ENCODE measurements at places on chromosomes 6 and 20.

GRCh38 chr6:67666177-67666964 is 968.7 kb upstream of the ADGRB3 start:
- no peak for DNase-seq

DNA sequence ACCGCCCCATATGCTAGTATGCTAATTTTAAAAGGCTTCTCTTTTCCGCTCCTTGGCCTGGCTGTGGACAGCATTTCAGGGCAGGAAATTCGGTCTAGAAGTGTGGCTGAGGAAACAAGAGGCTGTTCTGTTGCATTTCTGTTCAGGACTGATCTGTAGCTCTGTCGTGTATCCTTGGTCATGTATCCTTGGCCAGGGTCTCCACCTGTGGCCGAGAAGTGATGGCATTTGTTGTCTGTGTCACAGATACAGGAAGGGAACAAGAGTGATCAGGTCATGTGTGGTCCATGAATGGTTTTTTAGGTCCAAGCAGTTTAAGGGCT is 300.5 kb upstream of the SUPT3H start:
- no peak for DNase-seq

- DNase-seq = no peak
These were observed 58.1 kb downstream of the LRFN2 start for GRCh38 chr6:40529040-40529439.

DNA sequence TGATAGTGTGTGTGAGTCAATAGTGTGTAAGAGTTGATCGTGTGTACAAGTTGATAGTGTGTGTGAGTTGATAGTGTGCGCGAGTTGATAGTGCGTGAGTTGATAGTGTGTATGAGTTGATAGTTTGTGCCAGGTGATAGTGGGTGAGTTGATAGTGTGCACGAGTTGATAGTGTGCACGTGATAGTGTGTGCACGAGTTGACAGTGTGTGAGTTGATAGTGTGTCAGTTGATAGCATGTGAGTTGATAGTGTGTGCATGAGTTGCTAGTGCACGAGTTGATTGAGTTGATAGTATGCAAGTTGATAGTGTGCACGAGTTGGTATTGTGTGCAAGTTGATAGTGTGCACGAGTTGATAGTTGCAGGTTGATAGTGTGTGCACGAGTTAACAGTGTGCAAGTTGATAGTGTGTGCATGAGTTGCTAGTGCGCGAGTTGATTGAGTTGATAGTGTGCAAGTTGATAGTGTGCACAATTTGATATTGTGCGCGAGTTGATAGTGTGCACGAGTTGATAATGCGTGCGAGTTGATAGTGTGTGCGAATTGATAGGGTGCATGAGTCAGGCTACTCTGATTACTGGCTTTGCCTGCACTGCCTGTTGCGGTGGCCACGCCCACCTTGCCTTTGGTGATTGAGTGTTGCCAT is 35.8 kb upstream of the IYD start:
- DNase-seq = no peak

DNA sequence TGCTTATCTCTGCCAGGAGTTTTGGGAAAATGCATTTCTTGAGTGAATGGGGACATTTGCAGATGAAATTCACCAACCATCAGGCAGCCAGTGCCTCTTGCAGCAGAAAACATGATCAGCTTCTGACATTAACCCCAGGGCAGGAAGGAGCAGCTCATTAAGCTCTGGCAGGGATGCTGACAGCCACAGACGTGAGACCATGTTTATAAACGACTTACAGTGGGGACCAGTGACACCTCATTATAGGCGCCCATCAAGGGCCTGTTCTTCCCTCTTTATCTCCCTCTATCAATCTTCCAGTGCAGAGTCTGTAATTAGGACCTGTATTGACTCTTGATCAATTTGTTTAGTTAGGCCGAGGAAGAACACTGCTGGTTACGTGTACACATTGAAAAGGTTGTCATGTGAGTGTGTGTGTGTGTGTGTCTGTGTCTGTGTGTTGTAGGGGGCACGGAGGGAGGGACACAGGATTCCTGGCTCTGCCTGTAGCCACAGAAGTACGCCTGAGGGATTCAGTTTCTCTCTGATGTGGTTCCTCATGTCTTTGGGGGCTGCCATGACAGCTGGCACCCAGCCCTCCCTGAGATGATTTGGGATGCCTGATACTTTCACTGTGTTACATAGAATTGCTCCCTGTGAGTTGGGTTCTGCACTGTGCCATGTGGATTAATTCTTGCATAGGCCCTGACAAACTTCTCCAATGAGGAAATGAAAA is 428.4 kb upstream of the CHD6 start:
- no peak for DNase-seq

DNA sequence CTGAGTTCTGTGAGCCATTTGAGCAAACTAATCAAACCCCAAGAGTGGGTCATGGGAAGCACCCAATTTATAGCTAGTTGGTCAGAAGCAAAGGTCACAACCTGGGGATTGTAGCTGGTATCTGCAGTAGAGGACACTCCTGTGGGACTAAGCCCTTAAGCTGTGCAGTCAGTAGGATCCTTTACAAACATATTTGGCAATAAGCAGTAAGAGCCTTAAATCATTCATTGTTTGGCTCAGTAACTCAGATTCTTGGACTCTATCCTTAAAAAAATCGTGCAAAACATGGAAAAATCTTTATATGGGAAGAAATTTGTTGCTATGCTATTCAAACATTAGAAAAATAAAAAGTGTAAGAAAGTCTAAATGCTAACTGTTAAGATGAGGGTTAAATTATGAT is 29.9 kb downstream of the FRK start:
- DNase-seq = no peak

GRCh38 chr6:164106345-164106769 is 691.8 kb downstream of the QKI start:
- DNase-seq = no peak

DNA sequence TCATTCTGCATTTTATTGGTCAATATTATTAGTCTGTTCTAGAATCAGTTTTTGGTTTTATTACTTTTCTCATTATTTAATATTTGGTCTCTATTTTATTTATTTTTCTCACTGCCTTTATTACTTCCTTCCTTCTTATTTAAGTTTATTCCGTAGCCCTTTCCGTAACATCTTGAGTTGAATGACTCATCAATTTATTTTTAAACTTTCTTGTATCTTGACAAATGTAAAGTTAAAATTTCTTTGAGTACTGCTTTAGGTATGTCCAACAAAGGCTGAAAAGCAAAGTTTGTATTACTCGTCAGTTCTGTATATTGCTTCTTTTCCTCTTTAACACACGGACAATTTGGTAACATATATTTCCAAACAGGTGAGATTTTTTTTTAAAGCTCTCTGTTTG is 192.0 kb downstream of the CD109 start:
- no peak for DNase-seq

DNA sequence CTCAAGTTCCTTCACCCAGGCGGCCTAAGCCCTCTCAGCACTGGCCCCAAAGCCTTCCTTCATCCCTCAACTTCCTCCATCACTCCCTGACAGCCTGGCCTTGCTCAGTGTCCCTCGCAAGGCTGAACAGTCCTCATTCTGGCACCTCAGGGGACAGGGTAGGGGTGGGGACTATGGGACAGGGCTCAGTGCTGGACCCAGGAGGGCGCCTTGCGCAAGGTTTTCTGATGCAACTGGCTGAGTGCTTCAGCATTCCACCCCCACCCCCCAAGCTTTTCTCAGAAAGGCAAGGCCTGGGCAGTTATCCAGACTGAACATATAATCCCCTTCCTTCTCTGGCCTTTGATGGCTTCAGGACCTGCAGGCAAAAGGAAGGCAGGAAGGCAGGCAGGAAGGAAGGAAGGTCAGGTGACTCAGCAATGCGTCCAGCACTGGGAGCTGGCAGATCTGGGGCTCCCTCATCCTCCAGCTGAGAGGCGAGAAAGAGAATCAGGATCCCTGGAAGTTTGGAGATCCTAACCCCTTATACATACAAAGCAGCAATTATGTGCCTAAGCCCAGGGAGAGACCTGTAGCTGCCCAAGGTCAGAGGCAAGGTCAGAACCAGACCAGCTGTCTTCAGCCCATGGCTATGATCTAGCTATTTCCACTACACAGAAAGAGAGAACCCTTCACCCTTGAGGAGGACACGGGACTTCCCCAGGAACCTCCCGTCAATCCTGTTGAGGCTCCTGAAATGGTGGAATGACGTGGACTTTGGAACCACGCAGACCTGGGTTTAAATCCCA is 8.6 kb upstream of the TRIB3 start:
- DNase-seq = no peak

GRCh38 chr20:57904314-57905105 is 194.7 kb upstream of the PMEPA1 start:
- DNase-seq = no peak

GRCh38 chr20:12201289-12201991 is 283.7 kb downstream of the BTBD3 start:
- DNase-seq = no peak

DNA sequence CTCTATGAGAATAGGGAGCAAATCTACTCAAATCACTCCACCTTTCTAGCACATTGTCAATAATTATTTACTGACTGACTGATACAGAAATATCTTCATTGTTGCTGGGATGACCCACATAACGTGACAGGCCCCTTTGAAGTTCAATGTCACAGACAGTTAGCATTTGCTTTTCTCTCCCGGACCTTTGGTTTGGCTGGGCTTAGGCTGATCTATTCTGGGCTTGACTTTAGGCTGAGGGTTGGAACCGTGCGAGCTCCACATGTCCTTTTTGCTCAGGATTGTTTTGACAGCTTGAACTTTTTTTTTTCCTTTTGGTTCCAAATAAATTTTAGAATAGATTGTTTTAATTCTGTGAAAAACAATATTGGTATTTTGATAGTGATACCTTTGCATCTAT is 12.0 kb downstream of the ULBP3 start:
- DNase-seq = no peak

DNA sequence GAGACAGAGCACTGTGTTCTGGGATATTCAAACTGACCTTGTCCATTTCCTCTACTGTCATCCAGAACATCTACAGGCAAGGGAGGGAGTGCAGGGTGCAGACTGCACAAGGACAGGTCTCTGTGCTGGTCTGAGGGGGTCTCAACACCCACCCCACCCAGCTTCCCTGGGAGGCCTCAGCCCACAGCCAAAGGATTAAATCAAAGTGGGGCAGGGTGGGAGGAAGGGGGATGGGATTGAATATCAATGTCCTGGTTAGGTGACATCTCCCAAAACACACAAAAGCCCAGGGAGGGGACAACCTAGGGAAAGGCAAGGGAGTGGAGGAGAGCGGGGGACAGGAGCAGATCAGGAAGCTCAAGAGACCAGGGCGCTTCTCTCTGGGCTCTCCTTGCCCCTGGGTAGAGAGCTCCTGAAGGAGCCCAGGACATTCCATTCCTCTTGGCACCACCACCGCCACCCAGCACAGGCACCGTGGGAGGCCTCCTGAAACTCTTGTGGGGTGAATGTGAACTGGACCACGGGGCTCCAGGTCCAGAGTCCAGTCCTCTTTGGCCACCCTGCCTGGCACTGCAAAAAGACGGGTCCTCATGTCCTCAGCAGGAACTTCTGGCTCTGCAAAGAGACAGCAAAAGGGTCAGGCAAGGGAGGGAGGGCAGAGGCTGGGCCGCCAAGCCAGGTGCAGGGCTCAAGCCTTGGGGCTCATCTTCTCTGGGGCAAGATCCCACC is 73.9 kb downstream of the JPH2 start:
- no peak for DNase-seq

DNA sequence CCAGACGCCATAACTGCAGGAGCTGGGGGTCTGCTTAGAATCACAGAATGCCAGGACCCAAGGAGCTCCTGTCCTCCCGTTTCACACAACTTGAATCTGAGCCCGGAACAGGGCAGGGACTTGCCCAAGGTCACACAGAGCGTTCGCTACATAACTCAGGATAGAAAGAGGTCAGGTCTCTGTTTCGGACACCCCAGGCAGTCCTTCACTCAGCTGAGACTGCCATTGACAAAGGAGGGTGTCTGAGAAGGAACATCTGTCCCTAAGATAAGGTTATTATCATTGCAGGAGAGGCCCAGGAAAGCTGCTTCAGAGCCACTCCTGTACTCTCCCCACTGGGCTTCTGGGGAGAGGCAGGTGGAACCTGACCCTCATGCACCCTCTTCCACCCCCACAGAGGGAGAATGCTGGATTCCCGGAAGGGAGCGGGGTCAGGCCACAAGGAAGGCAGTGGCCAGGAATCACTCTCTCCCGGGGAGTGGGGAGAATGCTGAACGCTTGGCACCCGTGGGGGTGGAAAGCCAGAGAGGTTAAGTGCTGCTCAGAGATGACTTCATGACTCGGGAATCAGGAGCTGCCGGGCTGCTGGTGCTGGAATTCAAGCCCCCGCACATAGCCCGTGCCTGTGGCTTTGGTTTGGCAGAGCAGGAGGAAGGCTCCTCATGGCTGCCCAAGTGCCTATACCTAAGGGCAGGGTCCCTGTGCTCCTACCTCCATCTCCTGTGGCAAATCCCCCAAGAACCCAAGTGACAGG is 10.7 kb downstream of the SDC4 start:
- DNase-seq = no peak

DNA sequence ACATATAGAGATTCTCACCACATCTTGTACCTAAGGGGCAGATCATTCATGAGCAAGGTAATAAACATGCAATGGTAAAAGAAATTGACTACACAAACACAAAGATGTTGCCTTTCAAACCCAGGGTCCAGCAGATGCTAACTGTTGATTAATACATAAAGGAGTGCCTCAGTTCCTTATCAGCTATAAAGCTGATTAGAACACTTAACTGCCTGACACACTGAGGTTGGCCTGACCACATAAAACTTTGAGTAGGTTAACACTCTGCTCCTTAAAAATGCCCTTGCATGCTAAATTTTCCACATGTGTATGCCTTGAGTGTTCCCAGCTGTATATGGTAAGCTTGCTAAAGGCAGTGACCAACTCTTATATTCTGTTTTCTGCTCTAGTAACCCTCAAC is 14.9 kb downstream of the CRISP2 start:
- no peak for DNase-seq

Measured in activated CD4-positive, alpha-beta T cell treated with anti-CD3 and anti-CD28 coated beads for 1 hour (primary cell).